Muscle of arm (tissue), 14 donors: ENCODE measurements at places on chromosomes 5 and 9. TPM values are rescaled to one million over a fixed set of nuclear protein-coding genes. Genes with fewer than 3 reads are reported as not detected.

Gene PDE6A
- 0.07 TPM for polyA plus RNA-seq

Gene ADAMTS13
- 8.1 TPM for polyA plus RNA-seq

Gene HK3
- polyA plus RNA-seq = 0.63 TPM

Gene SLC1A3
- 29.4 TPM for polyA plus RNA-seq

Gene PNPLA7
- 2.9 TPM for polyA plus RNA-seq

Gene CDH6
- polyA plus RNA-seq = 3.7 TPM

Gene RNF14
- polyA plus RNA-seq = not detected

Gene CCNI2
- polyA plus RNA-seq = 0.50 TPM

Gene TOPORS
- 28.3 TPM for polyA plus RNA-seq

Gene GLDC
- polyA plus RNA-seq = 1.1 TPM

Gene HARS2
- polyA plus RNA-seq = 35.4 TPM

Gene PPP1R26
- polyA plus RNA-seq = 10.4 TPM

Gene C9orf50
- not detected for polyA plus RNA-seq

Gene DNAJC25
- 9.4 TPM for polyA plus RNA-seq

Gene CPLANE1
- 24.4 TPM for polyA plus RNA-seq

Gene APBB3
- polyA plus RNA-seq = 31.9 TPM

Gene RLN2
- polyA plus RNA-seq = 0.88 TPM

Gene PCDHA5
- polyA plus RNA-seq = 0.07 TPM

Gene PRUNE2
- polyA plus RNA-seq = 21.6 TPM

Gene FBXL7
- polyA plus RNA-seq = 21.1 TPM

Gene PCDHA9
- polyA plus RNA-seq = 0.04 TPM

Gene ANGPTL2
- polyA plus RNA-seq = 53.1 TPM

Gene FIBCD1
- polyA plus RNA-seq = 0.14 TPM

Gene TMEM215
- polyA plus RNA-seq = 1.9 TPM

Gene POLR1E
- polyA plus RNA-seq = not detected

Gene FSTL4
- 3.3 TPM for polyA plus RNA-seq
